G401 (cell line): ENCODE measurements at places on chromosomes 1 and 21.

- no peak for DNase-seq
Observed at GRCh38 chr1:33433509-33434362, 2.8 kb upstream of the PHC2 start.

GRCh38 chr1:27021354-27022031 lies 8.8 kb upstream of the TENT5B start:
- DNase-seq = no peak

GRCh38 chr21:42473498-42474042 lies 22.5 kb downstream of the RSPH1 start:
- no peak for DNase-seq

- DNase-seq = no peak
Observed at GRCh38 chr21:42162831-42163510, 56.0 kb upstream of the ABCG1 start.

- no peak for DNase-seq
Observed at GRCh38 chr1:5632224-5632623, 360.0 kb downstream of the NPHP4 start.

GRCh38 chr1:23194119-23194984 lies 22.9 kb downstream of the HTR1D start:
- no peak for DNase-seq
